ENCODE measurements at places on chromosomes 6 and 20. TPM values are rescaled to one million over a fixed set of nuclear protein-coding genes. Genes with fewer than 3 reads are reported as not detected.

The CGA gene
- total RNA-seq, result 4.3 TPM

The CST2 gene
- not detected for total RNA-seq

The RALGAPA2 gene
- 8.6 TPM for total RNA-seq

The UST gene
- 10.1 TPM for total RNA-seq

The RIMS1 gene
- 5.7 TPM for total RNA-seq

The IL17F gene
- not detected for total RNA-seq

The PTPRA gene
- total RNA-seq, result 41.7 TPM

The OR2B6 gene
- total RNA-seq, result 0.09 TPM

The LST1 gene
- total RNA-seq, result 9.0 TPM

The NKX2-4 gene
- not detected for total RNA-seq

The RARS2 gene
- total RNA-seq, result 51.1 TPM

The SH3BGRL2 gene
- total RNA-seq, result 8.5 TPM

The NOP56 gene
- 130 TPM for total RNA-seq

The BHLHE23 gene
- total RNA-seq, result not detected

The PFDN4 gene
- 95.5 TPM for total RNA-seq

The POU5F1 gene
- 0.13 TPM for total RNA-seq

The HACE1 gene
- total RNA-seq, result 11.0 TPM

- no peak for DNase-seq
These were observed 2.4 kb upstream of the GCLC start for GRCh38 chr6:53547166-53547810.

- peak; percentile 74 for DNase-seq
These were observed 10.7 kb downstream of the TRERF1 start for GRCh38 chr6:42440778-42441696.

DNA sequence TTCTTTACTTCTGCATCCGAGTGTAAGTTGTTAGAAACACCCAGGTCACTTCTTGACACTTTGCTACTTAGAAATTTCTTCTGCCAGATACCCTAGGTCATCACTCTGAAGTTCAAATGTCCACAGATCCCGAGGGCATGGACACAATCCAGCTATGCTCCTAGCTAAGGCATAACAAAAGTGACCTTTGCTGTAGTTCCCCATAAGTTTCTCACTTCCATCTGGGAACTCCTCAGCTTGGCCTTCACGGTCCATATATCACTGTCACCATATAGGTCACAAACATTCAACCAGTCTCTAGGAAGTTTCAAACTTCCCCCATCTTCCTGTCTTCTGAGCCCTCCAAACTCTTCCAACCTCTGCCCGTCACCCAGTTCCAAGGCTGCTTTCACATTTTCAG is 65.3 kb downstream of the IRF4 start:
- DNase-seq, result no peak

DNA sequence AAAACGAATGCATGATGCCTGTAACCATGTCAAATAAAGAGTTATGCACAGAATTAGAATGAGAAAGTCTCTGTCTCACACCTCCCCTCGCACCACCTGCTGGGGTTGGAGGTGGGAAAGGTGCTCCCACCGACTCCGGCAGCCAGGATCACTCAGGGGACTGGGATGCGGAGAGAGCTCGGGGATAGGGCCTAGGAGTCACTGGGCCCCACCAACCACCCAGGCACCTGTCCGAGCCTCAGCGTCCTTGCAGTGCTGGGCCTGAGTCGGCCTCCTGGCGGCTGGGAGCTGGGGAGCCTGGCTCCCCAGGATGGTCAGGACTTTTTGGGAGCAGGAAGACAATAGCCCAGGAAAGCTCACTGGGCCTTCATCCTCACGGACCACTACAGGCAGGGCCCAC is 22.4 kb upstream of the CHRNA4 start:
- no peak for DNase-seq

- DNase-seq, result no peak
These were observed 24.4 kb downstream of the NCR2 start for GRCh38 chr6:41359617-41360313.

DNA sequence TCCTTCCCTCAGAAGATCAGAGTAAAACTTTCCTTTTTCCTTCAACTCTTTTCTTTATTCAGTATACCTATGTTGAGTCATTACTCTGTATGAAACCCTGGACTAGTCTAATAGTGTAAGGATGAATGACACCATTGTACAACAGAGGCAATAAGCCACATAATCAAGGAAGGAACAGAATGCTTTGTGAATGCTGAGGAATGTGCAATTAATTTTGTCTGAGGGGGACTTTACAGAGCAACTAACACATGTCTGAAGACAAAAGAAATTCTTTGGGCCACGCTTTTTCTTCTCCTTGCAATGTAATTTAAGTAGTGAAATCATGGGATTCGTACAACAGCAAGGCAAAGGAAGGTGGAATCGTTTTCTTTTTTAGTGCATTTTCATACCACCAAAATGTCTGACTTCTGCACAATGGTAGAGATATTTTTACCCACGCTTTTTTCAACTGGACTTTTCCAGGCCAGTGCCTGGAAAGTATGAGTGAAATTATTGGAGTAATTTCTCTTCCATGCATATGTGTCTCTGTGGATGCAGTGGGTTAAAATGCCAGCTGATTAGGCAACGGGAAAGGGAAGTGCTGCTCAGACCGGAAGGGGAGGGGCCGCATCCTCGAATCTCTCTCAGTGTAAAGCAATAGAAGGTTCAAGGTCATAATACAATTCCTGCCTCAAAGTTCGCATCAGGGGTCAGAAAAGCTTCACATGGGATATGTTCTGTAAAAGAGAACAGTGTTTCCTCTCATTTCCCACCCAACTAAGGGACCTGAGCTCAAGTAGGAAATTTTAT is 89.9 kb upstream of the MTHFD1L start:
- no peak for DNase-seq

- DNase-seq, result peak; percentile 96
These were observed at the start of gene VEGFA for GRCh38 chr6:43769526-43770371. VEGFA (plus strand) TSS chr6:43770211.

DNA sequence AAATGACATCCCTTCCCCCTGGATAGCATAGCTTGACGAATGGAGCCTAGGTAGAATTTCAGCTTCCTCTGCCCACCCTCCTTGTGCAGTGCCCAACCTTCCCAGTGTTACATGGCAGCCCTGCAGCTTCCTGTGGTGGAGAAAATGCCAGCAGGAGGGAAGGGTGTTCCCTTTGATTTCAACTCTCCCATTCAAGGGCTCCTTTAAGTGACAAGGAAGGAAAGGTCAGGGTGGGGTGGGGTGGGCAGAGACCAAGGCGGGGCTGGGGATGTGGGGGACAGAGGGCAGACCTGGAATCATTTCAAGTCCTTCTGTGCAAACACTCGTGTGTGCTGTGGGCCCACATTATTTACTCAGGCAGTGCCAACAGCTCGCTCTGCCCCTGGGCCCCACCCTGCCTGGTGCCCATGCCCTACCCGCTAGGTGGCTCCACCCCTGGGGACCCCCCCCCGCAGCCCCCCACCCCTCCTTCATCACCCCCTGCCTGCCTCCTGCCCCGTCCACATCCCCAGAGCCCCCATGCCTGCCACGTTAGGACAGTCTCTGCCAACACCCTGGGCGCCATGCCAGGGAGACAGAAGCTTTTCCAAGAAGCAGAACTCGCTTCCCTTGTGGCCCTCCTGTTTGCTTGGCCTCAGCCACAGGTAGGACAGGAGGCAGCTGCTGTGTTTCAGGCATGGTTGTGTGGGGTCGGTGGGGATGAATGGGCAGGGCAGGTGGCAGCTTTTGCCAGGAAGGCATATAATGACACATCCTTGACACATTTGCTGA is 9.4 kb downstream of the SPDEF start:
- DNase-seq, result peak; percentile 42

DNA sequence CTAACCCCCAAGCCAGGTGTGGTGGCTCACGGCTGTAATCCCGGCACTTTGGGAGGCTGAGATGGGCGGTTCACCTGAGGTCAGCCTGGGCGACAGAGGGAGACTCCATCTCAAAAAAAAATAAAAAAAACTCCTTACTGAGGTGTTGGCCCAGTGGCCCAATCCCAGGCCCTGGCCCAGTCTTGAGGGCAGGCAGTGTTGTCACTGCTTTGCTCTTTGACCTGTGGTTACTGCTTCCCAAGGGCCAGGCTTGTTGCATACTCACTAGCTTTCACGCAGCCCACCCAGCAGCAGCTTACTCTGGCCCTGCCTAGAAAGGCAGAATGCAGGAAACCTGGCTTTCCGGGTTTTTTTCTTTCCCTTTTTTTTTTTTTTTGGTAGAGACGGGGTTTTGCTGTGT is 13.2 kb downstream of the CNPY3 start:
- no peak for DNase-seq

- DNase-seq, result no peak
These were observed 530.5 kb upstream of the PTCHD4 start for GRCh38 chr6:48641544-48641943.

GRCh38 chr6:149867876-149868640 is 3.9 kb upstream of the LRP11 start:
- no peak for DNase-seq

- DNase-seq, result peak; percentile 14
These were observed 6.7 kb downstream of the OPN5 start for GRCh38 chr6:47788498-47788884.

- no peak for DNase-seq
These were observed 58.6 kb downstream of the SNAI1 start for GRCh38 chr20:50041246-50041873.

GRCh38 chr20:36893801-36894200 is 17.9 kb downstream of the TLDC2 start:
- DNase-seq, result no peak

- DNase-seq, result peak; percentile 61
These were observed 8.4 kb upstream of the TGM2 start for GRCh38 chr20:38173237-38174156.

DNA sequence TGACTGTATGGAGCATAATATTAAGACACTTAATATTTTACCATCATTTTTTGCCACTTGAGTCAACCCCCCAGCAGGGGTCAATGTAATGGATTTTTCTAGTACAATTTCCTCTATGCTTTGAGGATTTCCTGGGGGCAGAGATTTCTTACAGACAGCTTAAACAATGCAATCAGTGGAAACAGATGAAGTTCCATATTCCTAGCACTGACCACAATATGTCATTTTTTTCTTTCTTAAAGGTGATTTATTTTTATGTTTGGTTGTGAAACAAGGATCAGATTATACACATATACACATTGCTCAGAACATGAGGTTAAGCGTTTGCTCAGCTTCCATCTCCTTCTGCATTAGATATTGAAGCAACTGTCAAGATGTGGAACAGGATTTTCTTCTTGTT is 82.0 kb upstream of the ID4 start:
- DNase-seq, result no peak

DNA sequence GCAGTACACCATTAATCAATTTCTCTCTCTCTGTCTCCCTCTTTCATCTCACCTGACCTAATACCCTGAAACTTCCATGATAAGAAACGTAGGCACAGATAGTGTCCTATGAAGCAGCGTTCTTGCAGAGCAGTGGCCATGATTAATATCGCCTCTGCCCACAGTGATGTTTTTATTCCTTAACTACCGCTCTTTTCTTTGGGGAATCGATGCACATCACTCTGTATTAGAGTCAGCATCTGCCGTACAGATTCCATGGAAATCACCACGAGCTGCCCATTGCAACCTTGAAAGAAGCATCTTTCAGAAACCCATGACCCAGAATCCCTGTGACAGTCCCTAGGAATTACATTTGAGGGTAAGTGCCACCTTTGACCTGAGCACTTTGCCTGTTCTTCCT is 152.0 kb upstream of the ECI2 start:
- DNase-seq, result no peak

- DNase-seq, result peak; percentile 33
These were observed 4.8 kb upstream of the STX16 start for GRCh38 chr20:58646257-58646656.

DNA sequence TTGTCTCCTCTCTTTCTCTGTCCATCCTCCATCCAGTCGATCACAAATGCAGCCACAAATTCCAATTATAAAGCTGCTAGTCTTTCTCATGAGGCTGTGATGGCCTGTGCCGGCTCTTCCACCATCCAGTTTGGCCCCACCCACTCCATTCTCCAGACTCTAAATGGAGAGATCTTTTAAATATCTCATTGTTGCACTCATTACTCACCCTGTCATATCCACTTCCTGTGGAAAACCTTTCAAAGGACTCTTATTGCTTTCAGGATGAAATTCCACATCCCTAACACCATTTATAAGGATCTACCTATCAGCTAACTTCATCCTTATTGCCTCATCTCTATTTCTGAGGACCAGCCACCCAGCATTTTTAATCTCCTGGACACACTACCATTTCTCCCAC is 70.6 kb downstream of the NRN1 start:
- no peak for DNase-seq

GRCh38 chr20:48329676-48330664 is 497.8 kb downstream of the PREX1 start:
- no peak for DNase-seq

GRCh38 chr6:64896939-64897338 is 810.1 kb downstream of the EYS start:
- no peak for DNase-seq

DNA sequence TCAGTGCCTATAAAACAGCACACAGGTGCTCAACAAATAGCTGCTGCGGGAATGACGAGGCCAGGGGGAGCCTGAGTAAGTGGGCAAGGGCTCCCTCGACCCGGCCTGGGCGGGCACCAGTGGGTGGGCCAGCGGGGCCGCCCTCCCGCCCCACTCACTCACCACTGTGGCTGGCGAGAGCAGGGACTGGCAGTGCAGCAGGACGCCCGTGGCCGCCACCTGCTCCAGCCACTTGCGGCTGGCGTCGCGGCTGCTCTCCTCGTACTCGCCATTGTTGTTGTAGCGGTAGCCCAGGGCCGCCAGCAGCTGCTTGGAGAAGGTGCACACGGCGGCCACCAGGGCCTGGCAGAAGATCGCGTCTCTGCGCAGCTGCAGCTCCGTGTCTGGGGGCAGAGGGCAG is 191.5 kb downstream of the PREX1 start:
- DNase-seq, result no peak

GRCh38 chr6:68727699-68728098 is 92.6 kb downstream of the ADGRB3 start:
- DNase-seq, result no peak

DNA sequence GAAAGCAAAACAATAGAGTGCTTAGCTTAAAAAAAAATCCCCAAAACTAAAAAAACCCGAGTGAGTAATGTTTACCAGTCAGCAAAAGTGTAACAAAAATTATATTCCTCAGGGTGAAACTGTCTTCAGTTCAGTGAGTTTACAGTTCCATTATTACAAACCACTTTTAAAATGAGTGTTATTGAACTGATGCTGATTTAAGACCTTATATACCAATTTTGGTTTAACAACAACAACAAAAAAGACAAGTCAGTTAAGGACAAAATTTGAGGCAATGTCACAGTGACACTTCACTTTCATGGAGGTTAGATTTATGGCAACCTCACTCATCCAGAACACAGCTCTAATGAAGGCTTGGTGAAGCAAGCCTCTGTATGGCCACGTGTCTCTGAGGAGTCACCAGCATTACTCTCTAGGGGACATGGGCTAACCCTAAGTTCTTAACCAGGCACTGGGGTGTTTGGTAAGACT is 630.8 kb downstream of the PHF3 start:
- DNase-seq, result no peak

GRCh38 chr20:22814471-22815205 is 220.5 kb upstream of the SSTR4 start:
- DNase-seq, result no peak

- DNase-seq, result no peak
These were observed 61.3 kb downstream of the SYNJ2 start for GRCh38 chr6:158043008-158043407.

GRCh38 chr6:133512410-133513016 is 271.4 kb downstream of the EYA4 start:
- DNase-seq, result peak; percentile 57

All from muscle of leg (tissue), 16 donors.